Right lobe of liver (tissue), 6 donors: ENCODE measurements at places on chromosomes 5 and 9. TPM values are rescaled to one million over a fixed set of nuclear protein-coding genes. Genes with fewer than 3 reads are reported as not detected.

DNA sequence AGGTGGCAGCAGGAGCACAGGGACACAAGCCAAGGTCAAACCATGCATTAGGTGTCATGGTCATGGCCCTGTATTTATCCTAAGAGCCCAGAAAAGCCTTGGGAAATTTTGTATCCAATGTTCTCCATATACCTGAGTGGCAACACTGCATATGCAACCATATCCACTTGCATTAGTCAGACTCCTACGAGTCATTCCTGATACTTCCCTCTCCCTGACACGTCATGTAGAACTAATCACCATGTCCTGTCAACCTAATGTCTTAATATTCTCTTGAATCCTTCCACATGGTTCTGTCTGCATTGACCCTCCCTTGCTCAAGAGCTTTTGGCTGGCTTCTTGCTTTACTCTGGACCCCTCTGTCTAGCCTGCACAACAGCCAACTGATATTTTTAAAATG is 9.4 kb downstream of the SCGB3A2 start:
- DNase-seq: no peak

- no peak for DNase-seq
Measured at GRCh38 chr5:174273325-174273724, 227.8 kb downstream of the NSG2 start.

DNA sequence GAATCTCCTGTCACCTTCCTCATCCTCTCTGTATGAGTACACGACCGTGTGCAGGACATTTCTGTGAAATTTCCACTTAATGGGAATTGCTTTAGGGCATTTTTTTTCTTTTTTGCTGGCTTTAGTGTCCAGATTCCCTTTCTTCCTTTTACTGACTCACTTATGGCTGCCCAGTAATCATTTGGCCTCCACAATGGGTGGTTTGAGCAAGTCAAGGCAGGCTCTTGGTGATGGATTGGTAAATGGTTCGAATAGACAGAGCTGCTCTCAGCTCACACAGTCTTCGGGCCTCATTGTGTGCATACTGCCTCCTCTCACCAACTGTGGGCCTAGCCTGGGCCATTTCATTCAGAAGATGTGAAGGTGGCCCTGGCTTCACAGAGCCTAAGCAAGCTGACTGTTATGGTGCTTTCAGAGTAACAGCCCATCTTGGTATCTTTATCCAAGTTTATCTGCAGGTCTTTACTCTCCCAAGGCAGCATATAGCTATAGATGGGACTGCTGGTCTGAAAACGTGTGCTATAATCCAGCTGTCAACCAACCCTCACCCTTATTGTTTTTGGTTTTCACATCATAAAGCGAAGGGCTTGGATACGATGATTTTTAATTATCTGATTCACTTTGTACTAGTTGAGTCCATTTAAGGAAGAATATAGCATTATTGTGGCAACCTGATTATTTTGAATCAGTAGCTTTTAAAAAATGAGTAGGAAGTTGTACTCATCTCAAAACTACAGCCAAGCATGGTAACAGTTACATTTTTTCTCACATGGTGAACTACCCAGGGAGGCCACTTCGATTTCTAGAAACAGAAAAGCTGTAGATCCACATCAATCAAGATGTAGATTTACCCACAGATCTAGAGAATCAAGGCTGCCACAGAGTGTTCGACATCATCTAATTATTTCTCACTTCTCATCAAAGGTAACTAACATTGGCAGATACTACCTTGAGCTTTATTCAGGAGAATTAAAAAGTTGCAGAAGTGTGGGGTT is 50.4 kb upstream of the CKMT2 start:
- DNase-seq: no peak

DNA sequence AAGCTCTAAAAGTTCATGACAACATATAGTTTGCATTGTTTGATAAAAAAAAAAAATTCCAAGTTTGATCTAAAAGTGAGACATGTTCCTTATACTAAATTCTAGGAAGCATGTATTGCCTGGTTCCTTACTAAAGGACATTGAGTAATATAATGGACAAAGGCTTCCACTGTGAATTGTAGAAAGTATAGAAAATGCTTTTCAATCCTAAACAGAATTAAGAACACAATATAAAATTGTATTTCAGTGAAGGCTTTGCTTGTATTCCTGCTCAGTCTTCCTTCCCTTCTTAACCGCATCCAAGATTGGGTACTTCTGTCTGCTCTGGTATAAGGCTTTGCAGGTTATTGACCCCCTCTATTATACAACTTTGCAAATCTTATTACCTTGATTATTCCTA is 2.4 kb downstream of the RECK start:
- no peak for DNase-seq

LCN15 gene
- not detected for total RNA-seq

DNA sequence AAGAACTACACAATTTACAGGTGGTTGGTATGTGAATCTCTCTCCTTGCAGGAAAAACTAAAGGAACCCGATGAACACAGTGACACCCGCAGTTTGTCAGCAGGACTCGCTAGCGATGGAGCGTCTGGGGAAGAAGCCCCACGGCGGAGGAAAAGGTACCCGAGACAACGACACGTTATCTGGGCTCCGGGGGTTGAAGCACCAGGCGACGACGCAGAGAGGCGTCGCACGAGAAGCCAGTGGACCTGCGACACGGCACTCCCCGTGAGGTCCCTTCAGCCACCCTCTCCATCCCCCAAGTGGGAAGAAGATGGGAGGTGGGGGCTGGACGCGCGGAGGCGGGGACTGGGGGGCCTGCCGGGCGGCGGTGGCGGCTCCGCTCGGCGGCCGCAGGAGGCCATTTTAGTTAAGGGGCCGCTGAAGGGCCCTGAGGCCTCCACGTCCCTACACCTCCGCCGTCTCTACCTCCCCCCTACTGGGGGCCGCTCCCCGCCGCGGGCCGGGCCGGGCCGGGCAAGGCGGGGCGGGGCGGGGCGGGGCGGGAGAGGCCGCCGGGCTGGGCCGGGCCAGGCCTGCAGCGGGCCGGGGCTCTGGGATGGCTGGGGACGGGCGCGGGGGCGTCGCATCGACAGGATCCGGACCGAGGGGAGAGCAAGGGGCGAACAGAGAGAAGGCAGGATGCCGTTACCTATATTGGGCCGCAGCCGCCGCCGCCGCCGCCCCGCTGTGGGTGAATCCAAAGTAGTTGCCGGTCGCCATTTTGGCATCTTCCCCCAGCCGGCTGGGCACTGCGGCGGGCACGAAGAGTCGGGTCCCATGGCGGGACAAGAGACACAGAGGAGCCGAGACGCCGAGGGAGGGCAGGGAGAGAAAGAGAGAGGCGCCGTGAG is 754 bp downstream of the ZFR start:
- DNase-seq: peak; percentile 38

- no peak for DNase-seq
Measured at GRCh38 chr5:129631961-129632360, 115.9 kb upstream of the MINAR2 start.

TSSK1B gene
- not detected for total RNA-seq

LURAP1L gene
- 16.7 TPM for total RNA-seq

- no peak for DNase-seq
Measured at GRCh38 chr9:121399126-121399882, 29.3 kb upstream of the STOM start.

CDH6 gene
- total RNA-seq: 1.1 TPM

DNA sequence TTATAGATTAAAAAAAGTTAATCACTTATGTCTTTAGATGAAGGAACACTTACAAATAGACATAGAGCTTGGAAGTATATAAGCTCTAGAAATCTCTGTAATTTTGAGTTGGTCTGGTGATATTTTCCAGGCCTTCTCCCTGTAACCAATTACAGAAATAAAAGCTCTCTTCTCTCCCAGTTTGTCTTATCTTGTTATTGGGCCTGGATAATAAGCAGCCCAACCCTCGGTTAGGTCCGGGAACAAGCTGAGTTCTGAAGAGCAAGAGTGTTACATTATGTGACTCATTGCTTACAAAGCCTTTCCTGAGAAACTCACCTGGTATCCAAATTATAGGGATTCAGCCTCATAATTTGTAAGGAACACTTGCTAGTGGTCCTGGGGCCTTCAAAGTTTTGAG is 1146.2 kb downstream of the CDH9 start:
- DNase-seq: no peak

DNA sequence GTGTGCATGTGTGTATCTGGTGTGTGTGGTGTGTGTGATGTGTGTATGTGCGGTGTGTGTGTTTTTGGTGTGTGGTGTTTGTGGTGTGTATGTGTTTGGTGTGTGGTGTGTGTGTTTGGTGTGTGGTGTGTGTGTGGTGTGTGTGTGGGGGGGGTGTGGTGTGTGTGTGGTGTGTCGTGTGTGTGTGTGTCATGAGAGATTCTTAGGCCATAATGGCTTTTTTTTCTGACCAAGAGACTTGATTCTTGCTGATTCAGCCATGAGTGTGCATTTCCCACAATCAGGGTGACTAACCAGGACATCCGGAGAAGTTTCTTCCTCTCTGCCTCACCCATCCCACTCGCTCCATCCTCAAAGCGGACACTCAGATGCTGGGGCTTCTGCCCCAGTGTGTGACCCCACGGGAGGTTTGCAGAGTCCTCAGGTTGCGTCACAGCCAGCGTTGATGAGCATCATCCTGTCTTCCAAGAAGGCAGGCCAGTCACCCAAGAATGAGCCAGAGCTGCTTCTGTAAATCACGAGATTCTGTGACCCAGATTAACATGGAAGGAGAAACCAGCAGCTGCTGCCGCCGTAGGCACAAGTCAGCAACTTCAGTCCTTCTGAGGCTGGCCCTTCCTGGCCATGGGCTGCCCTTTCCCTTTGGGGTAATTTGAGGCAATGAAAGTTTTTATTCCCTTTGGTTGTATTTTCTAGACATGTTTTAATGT is 12.5 kb upstream of the CTSL start:
- DNase-seq: peak; percentile 64

RALGDS gene
- total RNA-seq: 9.2 TPM

- no peak for DNase-seq
Measured at GRCh38 chr9:135087899-135088347, 455 bp downstream of the OLFM1 start.

NIPAL4 gene
- not detected for total RNA-seq

DNA sequence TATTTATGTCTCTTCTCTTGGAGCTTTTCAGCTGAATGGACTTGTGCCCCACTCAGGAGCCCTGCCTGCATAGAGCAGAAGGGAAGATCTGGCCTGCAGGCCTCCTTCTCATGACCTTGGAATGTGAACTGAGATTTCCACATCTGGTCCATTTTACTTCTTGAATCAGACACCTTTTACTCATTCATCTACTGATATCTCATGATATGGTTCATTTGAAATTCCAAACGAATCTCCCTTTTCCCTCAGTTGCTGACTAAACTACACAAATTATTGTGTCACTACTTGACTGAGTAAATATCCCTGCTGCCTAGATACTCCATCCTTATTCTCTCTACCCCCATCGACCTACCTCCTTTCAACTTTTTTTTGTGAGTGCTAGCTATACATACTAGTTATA is 138.7 kb downstream of the PLCXD3 start:
- DNase-seq: no peak

ZNF354B gene
- 2.0 TPM for total RNA-seq

EDIL3 gene
- total RNA-seq: not detected

DNA sequence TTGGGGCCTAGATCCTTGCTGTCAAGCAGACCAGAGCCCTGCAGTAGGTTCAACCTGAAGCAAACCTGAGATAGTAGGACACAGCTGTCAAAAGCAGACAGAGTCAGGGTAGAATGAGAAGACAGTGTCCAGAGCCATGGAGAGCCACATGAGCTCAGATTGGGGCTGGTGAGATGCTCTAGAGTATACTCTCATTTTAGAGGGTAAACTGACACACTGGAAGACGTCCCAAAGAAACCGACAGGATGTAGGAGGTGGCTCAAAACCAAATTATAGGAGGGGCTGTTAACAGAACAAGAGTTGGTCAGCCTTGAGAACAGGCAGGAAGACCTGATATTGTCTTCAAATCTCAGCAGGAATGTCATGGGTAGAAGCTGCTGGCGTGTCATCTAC is 11.5 kb downstream of the CCDC69 start:
- DNase-seq: no peak
